ENCODE measurements at places on chromosomes 4 and X.

DNA sequence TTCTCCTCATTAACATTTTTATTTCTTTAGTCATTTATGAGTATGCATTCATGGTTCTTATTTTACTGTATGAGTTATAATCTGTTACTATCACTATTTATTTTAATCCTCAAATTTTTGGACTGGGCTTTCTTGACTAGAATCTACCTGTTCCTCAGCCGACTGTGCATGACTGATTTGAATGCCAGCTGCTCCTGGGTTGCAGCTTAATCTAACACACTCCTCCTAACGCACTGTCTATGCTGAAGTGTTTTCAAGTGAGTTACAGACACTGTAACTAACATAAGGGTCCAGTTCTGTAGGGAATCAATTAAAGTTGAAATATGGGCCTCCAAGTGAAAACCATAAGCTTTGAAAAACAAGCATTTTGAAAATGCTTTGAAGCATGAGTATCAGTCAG is 137.4 kb upstream of the ARSJ start:
- no peak for DNase-seq

GRCh38 chrX:53125506-53125905 is 31.6 kb downstream of the KANTR start:
- no peak for DNase-seq

- no peak for DNase-seq
Observed at GRCh38 chr4:88148560-88148959, 9.9 kb downstream of the ABCG2 start.

GRCh38 chr4:84249521-84249920 is 249.6 kb downstream of the NKX6-1 start:
- no peak for DNase-seq

DNA sequence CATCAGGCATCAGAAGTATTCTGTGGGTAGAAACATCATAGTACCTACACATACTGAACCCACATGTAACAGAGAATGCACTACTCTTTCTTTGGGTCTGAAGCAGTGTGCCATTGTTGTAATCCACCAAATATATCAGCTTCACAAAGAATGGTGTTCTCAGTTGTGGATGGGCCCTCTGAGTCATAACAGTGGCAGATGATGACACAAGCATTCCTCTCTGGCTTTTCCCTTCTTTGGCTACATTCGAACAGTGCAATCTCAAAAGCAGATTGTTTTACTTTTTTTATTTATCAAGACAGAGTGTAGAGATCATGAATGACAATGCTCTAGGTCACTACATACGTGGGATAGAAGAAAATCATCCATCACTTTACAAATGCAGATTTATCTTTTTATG is 247.2 kb upstream of the EPHA5 start:
- DNase-seq, result no peak

DNA sequence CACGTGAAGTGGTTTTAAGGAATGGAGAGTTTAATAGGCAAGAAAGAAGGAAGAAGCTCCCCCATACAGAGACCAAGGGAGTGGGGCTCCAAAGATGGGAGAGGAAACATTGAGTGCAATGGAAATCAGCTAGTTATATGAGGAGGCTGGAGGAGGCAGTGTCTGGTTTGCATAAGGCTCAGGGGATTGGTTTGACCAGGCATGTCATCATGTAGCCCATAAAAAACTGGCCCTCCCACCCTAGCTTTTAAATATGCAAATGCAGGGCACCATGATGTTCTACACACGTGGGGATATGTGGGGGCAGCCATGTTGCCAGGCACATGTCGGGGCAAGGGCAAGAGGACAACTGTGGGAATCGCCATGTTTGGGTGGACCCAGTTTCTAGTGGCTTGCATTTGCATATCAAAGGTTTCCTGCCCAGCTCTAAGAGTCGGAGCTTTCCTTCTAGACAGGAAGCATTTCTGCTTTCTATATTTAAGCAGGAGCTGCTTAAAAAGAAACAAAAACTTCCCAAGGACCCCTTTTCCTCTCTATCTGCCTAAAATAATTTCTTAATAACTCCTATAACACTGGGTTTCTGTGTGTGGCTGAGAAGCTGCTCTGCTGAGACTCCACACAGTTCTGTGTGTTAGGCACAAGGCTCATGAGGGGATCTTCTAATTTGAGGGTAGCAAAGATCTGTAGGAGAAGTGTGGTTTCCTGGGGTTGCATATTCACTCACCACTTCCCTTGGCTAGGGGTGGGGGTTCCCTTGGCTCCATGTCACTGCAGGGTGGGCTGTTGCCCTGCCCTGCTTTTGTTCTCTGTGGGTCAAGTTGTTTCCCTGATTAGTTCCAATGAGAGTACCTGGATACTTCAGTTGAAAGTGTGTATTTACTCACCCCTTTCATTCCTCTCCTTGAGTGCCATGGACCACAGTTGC is 113.5 kb downstream of the VSIG4 start:
- DNase-seq, result no peak

GRCh38 chr4:155612074-155612473 is 54.6 kb upstream of the GUCY1A1 start:
- no peak for DNase-seq

DNA sequence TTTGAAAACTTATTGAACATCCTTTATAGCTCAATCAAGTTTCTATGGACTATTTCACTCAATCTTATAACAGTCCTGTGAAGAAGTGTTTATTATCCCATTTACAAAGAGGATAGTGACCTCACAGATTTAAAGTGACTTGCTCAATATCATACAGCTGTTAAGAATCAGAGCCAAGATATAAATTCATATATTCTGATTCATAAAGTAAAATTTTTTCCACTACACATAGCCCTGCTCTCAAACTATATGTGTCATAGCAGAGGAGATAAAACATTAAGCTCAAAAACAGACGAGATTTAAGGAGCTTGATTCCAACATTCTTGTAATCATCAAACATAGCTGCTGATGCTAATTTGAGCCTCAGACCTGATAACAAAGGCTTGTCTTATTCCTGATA is 226.8 kb downstream of the CAMK2D start:
- no peak for DNase-seq

DNA sequence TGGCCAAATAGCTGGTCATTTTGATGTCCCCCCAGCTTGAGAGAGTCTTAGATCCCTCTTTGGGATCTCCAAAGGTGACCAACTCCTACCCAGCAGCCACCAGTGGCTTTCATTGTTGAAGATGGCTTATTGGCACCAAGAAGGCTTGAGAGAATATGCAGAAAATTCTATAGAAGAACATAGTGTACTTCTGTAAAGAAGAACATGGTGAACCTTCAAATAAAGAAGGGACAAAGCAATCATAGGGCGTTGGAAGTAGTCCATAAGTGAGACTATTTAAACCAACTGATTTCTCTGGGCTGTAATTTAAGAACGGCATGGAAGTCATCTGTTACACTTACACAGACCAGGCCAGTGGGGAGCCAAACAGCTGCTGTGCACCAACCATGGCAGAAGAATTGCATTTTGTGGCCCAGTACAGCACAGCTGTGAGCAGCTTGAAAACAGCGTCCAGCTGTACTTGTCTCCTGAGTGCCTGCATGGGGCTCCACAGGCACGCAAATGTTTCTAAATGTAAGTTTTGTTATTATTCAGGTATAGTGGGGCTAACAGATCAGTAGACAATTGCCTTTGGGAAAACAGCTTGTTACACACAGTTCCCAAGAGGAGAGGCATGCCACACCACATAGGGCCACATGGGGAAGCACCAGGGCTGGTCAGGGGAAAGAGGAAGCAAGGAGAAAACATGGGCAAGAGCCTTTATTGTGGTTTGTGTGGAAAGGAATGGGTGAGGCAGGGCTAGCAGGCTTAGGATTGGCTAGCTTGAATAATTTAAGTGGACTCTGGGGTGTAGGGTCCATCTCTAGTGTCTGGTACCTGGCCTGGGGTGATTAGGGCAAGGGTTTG is 125.0 kb downstream of the ARHGAP6 start:
- DNase-seq, result no peak

GRCh38 chr4:79913581-79913980 is 159.4 kb downstream of the ANTXR2 start:
- DNase-seq, result no peak

DNA sequence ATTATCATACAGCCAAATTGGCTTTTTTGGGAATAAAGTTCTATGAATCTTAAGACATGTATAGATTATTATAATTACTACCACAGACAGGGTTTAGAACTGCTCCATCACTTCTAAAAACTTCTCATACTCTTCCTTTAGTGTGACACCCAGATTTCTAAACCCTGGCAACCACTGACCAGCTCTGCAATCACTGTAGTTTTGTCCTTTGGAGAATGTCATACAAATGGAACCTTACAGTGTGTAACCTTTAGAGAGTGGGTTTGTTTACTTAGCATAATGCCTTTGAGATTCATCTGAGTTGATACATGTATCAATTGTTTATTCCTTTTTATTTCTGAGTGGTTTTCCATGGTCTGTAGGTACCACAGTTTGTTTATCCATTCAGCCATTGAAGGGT is 95.0 kb downstream of the TMEM164 start:
- no peak for DNase-seq

- DNase-seq, result no peak
Observed at GRCh38 chr4:107006218-107006617, 29.9 kb downstream of the DKK2 start.

- DNase-seq, result no peak
Observed at GRCh38 chr4:785332-786073, 40.4 kb downstream of the CPLX1 start.

- DNase-seq, result peak; percentile 78
Observed at GRCh38 chr4:61201961-61202637, 2.0 kb downstream of the ADGRL3 start.

GRCh38 chr4:99028187-99028586 is 32.7 kb downstream of the METAP1 start:
- DNase-seq, result no peak

DNA sequence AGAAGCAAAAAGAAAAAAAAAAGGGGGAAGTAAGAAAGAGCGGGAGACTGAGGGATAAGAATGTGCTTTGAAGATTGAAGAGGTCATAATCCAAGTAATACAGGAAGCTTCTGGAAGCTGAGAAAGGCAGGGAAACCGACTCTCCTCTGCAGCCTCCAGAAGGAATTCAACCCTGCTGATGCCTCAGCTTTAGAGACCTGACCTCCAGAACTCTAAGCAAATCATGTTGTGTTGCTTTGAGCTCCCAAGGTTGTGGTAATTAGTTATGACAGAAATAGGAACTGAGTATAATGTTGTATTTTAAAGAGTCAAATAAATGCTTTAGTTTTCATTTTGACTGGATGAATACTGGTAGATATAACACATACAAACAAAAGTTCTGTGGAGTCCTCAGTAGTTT is 48.0 kb upstream of the FAT1 start:
- no peak for DNase-seq

DNA sequence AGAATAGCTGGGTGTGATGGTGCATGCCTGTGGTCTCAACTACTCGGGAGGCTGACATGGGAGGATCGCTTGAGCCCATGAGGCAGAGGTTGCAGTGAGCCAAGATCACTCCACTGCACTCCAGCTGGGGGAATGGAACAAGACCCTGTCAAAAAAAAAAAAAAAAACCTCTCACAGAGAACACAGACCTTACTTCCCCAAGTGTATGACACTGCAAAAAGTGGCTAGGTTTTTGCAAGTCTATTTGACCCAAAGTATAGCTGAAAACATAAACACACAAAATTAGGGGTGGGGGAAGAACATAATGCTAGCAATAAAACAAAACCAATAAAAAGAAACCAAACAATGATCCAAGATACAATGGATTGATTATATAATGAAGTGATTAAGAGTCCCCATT is 6.7 kb downstream of the LAMP2 start:
- no peak for DNase-seq

- no peak for DNase-seq
Observed at GRCh38 chrX:38806875-38807621, 5.8 kb downstream of the MID1IP1 start.

DNA sequence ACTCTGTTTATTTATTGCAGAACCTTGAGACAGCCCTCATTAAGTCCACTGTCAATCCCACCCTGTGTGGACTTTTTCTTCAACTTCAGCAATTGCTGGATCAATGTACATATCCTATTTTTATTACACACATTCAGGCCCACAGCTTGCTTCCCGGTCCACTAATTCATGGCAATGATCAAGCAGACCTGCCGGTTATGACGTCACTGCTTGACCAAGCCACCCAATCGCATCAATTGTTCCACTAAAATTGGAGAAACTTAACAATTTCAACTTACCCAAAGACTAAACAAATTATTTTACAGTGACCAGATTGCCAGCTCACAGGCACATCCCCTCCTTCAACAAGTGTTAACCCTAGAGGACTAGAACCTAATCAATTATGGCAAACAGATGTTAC is 240.4 kb upstream of the MAGEB18 start:
- DNase-seq, result no peak
